ENCODE measurements at places on chromosomes 11 and 22.

DNA sequence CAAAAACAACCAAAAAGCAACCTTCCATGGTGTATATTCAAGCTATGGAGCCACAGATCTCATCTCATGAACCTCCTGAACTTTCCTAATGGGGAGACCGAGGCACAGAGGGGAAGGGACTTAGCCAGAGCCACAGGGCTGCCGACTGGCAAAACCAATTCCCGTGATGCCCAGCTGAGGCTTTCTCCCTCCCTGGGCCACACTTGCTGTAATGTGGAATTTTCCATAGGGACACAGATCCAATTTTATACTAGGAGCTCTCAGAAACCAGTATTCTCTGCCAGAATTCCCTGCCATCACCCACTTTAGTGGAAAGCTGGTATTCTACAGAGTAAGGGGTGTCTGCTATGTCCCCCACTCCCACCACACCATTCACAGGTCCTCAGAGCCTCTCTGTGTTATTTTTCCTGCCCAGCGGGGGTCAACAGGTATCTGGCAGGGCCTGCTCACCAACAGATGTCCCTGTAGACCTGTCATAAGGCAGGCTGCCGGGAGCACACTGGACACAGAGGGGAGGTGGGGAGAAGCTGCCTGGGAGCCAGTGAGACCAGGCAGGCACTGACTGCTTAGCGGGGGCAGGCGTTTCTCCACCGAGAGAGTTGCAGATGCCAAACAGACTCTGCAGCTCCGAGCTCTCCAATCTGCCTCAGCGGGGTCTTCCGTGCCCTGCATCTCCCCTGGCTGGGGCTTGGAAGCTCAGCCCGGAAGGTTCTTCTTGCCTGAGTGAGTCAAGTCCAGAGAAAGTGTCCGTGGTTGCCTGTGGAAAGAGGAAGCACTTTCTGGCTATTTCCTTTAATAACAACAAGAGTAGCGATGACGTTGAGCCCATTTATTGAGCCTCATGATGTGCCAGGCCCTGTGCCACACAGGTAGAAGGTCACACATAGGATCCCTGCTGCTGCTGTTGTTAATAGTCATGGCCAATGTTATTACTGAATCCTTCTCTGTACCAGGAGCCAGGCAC is 26.3 kb downstream of the RPS6KA4 start:
- DNase-seq: no peak

DNA sequence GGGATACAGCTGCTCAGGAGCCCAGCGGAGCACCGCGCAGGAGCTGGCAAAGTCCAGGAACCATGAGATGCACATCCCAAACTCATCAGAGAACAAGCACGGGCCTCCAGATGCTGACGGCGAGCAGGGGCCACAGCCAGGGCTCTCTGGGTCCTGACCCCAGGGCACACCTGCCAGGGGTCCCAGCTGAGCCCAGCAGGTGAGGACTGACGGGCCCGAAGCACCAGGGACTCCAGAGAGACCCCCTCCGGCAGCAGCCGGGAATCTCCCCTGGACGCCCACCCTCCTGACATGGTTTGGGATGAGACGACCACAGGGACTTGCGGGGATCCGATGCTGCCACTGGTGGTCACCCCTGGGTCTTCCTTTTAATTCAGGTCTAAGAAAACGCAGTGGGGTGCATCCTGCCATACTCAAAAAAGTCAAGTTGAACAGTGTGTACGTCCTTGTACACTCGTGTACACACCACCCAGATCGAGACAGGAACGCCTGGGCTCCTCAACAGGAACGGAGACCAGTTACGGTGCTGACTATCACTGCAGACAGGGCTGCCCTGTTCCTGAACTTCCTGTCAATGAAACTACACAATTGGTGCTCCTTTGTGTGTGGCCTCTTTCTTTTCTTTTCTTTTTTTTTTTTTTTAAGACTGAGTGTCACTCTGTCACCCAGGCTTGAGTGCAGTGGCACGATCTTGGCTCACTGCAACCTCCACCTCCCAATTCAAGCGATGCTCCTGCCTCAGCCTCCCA is 21.9 kb downstream of the TTLL8 start:
- DNase-seq: no peak

DNA sequence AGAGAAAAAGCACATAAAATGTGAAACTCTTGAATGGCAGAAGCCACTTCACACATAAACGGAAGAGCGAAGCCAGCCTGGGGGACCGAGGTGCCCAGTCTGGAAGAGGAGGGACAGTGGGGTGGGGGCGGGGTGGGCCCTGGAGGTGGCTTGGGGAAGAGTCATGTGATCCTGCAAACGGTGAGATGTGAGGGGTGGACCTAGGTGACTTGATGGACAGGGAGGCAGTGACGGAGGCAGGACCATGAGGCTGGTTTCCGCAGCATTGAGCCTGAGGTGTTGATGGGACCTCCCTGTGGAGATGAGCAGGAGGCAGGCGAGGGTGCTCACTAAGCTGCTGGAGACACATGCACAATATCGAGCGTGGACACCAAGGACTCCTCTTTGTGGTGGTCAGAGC is 16.8 kb downstream of the ZDHHC24 start:
- DNase-seq: no peak

DNA sequence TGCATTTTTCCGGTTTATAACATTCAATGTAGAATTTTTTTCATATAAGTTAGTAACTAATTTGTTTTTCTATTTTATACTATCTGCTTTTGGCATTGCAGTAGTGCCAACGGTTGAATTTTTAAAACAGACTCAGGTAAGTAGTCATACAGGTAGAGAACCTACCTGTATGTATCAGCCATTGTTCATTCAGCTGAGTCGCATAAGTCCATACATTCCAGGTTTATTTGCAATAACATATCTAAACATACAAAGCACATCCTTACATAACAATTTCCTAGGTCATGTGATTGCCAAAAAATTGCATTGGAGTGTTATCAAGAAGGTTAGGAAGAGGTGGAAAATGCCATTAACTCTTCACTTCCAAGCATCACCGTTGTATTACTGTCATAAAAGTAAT is 1059.3 kb upstream of the CNTN5 start:
- DNase-seq: no peak

- DNase-seq: no peak
These were observed 72.5 kb upstream of the SHISAL1 start for GRCh38 chr22:44385296-44385610.

GRCh38 chr11:416757-417621 is 2.2 kb upstream of the SIGIRR start:
- no peak for DNase-seq

- no peak for DNase-seq
These were observed 6.6 kb upstream of the UBE2L6 start for GRCh38 chr11:57574061-57574460.

DNA sequence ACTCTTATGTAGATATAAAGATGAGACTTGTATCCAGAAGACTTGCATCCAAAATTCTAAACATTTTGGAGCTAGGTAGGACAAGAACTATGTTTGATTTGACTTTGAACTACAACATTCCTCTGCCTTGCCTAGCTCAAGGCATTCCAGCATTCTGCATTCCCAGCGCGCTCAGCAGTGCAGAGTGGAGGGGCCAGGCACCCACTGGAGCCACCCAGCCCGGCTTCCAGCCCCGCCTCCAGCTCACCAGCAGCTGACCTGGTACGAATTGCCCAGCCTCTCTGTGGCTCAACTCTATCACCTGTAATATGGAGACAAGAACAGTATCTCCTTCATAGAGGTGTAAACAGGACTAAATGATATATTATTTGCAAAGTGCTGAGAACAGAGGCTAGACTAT is 28.8 kb downstream of the PRDM10 start:
- no peak for DNase-seq

DNA sequence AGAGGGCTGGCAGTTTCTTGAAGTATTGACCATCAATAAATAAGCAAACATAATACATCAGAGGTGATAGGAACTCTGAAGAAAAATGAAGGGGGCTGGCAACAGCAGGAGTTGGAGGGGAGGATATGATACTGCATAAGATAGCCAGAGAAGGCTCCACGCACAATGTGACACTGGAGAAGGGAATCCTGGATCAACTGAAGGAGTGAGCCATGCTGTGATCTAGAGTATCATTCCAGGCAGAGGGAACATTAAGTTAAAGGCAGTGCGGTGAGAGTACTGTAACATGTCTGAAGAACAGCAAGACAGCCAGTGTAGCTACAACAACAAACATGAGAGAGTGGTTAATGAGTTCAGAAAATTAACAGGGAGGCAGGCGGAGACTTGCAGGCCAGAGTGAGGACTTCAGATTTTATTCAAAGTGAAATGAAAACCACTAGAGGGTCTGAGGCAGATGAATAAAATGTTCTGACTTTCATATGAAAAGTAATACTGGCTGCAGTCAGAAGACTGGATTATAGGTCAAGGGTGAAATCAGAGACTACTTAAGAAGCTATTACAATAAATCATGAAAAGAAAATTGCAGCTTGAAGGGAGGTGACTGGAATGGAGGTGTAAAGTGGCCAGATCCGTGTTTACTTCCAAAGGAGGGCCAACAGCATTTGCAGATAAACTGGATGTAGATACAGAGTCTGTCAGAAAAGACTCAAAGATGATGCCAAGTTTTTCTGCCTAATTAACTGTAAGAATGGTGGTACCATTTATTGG is 49.4 kb downstream of the RRAS2 start:
- DNase-seq: no peak

DNA sequence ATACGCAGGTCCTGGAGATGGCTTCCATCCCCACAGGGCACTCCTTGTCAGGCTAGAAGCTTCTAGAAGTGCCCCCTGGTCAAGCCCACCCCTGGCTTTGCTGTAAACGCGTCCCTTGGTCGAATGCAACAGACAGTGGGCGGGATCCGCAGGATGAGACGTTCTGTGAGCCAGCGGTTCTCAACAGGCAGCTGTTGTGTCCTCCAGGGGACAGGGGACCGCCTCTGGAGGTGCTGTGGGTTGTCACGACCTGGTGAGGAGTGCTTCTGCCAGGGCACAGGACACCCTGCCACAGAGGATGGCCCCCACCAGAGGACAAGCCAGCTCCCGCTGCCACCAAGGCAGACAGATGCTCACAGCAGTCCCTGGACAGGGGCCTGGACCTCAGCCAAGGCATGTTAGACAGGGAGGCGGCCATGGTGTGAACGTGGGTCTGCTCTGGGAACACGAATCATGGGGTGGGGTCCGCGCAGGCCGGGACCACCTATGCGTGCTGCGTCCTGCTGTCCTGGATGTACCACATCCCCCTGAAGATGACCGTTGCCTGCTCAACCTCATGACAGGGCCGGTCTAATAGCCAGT is 11.7 kb downstream of the CRELD2 start:
- no peak for DNase-seq

DNA sequence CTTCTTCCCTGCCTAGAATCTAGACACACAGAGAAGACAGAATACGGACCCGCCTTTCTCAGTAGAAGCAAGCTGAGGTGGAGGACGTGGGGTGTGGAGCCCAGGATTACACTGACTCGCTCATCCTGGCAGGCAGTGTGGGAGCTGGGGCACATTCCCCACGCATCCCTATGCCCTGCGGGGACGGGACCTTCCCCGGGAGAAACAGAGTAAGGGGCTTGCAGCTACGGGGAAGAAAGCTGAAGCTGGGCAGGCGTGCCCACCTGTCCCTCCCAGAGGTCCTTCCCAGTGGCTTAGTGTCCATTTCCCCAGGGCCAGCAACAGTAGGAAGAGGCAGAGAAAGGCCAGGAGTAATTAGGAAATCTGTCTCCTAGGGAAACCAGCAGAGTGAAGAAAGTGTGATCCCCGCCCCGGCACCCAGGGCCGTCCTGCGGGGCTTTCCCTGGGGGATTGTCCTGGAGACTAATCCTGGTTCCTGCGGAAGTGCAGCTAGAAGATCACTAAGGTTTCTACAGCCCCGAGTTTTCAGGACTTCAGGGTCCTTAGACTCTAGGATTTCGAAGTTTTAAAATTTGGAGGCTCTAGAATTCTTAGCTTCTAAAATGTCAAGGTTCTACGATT is 7.8 kb downstream of the DNAJB13 start:
- no peak for DNase-seq

DNA sequence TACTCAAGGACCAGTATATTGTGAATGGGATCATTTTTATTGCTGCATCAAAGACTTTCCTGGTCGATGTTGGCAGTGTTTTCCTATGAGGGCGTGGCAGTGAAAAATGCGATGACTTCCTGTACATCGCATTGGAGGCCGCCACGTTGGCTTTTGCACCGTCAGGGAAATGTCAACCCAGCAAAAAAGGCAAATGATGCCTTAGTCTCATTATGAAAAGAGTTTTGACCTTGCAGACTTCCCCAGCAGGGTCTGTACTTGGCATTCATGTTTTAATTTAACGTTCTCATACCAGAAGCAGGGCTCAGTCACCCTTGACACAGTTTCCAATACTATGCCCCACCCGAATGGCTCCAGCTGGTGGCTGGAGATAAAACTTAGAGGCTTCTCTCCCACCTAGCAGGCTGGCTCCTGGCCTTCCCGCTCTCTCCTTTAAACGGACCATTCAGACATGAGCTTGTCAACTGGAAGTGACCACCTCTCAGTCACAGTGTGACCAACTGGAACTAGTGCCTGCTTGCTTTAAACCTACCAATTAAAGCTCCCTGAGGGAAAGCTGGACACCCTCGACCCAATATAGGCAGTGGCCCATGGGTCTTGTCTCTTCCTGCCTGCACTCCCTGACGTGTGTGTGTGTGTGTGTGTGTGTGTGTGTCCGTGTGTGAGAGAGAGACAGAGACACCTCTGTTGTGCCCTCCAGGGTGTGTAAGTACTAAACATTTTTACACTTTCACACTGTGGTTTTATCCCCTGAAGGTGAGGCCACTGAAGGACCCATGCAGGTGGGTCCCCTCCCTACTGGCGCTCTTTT is 8.7 kb upstream of the GDPD5 start:
- no peak for DNase-seq

GRCh38 chr11:21472261-21472660 is 720.6 kb upstream of the ANO5 start:
- DNase-seq: no peak

DNA sequence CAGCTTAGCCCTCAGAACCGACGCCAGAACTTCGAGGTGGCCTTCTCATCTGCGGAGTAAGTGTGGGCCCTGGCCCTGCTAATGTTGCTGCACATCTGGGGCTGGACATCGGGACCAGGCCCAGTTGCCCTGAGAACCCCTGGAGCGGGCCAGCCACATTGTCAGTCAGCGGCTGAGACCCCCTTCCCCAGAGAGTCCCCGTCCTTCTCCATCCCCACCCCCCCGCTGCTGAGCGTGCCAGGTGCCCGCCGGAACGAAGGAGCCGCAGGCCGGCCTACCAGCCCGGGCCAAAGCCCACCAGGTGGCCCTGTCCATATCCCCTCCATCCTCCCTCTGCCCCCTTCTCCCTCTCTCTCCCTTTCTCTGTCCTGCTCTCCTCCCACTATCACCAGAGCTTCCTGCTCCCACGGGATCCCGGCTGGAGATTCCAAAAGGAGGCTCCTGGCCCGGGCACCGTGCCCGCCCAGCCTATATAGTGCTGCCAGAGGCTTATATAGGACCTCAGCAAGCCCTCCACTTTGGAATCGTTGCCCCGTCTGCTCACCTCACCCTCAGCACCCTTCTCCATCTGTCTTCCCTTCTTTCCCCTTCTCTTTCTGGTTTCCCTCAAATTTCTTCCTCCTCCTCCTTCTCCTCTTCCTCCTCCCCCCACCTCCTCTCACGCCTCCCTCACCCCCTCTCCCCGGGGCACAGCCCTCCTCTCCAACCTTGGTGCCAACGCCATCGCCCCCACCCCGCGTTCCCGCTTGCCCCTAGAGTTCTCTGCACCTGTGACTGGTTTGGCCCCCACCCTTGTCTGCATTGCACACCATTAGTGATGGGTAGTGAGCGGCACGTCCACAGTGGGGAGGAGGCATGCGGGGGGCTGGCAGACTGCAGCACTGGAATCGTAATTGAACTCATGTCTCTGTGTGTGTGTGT is 7.3 kb downstream of the SELENOM start:
- no peak for DNase-seq
